ENCODE measurements at places on chromosomes 5 and 9.

- no peak for DNase-seq
These were observed 107.2 kb downstream of the NDUFS4 start for GRCh38 chr5:53667621-53668020.

DNA sequence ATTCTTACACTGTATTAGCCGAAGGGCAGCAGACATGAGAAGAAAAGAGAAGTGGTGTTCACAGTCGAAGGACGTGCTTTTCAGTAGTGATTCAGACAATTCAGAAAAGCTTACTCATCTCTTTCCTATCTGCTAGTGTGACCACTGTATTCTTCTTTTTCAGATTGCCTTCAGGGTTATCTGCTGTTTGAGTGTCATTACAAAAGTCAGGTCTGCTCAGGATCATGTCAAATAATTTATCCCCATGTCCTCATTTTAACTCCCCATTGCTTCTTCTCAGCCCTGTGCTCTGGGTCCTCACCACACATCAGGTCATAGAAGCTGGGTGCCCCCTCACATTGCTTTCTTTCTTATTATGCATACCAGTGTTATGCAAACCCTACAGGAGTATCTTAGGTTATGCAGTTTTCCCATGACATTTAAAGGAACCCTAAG, 394.0 kb downstream of the CETN3 start:
- no peak for DNase-seq

DNA sequence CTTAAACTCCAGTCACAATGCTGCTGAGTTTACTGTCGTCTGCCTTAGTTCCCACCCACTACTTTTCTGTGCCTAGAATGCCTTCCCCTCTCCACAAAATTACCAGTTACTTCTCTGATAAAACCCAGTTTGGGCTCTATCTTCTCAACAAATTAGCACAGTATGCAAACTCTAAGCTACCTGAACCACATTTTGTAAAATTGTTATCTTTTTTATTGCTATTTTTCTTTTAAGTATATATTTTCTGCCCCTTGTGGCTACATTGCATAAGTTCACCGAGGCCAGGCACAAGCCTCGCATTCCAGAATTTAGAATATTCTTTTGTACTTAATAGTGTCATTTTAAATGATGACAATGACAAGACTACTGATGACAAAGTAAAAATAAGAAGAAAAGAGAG, 60.0 kb downstream of the POU5F2 start:
- no peak for DNase-seq

DNA sequence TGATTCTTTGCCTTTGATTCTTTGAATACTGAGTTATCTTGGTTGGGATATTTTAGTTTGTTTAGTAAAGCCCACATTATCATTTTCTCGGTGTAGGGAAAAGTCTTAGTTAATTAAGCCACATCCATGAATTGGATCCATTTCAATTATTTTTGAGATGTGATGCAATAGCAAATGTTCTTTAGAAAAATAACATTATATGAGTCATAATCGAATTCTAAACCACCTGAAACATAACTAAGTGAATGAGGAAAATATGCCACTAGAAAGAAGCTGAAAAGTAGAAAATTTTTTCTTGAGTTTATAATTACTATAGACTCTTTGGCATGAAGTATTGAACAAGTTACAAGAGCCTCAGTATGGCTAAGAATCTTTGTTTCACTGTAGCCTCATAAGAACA, 17.5 kb upstream of the CCDC192 start:
- DNase-seq, result no peak

- DNase-seq, result no peak
These were observed 475.3 kb upstream of the RIOK2 start for GRCh38 chr5:97658116-97658900.

- DNase-seq, result no peak
These were observed 648.0 kb upstream of the DMAC1 start for GRCh38 chr9:8447601-8448000.

DNA sequence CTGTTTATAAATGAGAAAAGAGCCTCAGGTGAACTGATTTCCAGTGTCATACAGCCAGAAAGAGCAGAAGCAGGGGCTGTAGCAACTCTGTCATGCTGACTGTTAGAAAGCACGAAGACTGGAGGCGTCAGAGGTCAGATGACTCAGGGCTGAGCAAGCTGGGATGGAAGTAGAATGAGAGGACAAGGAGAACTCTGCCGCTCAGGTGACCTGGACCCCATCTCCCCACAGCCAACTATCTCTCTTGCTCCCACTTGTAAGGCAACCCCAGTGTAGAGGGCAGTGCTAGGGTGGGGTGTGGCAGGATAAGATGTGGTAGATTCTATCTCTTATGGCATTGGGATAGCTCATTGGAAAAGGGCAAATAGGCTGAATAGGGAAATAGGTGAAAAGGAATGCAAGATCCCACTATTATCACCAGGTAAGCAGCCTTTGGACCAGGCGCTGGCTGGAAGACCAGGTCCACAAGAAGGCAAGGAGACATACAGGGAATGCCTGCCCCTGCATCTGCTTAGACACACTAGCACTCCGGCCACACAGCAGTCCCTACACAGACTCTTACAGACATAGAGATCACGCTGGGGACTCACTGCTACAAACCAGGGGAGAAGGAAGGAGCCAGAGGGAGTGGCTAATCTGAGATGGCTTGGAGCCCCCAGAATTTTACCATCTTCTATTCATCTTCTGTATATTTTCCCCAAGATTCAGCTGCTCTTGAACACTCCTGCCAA, 21.2 kb upstream of the LOX start:
- no peak for DNase-seq

DNA sequence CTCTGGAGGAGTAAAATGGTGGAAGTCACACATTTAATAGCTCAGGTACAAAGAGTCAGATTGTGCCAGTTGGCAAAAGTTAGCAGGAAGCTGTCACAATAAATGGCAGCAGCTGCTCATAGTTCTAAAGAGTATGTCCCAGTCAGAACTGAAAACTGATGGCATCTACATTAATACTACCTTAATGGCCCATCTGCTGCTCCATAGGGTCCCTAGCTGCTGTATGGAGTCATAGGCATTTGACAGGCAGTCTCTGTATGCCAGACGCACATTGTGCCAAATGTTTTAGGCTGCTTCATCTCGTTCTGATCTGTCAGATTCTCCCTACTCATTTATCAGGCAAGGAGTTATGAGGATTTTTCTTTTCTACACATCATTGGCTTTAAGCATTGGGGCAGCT, 515.8 kb upstream of the ARRDC3 start:
- no peak for DNase-seq

DNA sequence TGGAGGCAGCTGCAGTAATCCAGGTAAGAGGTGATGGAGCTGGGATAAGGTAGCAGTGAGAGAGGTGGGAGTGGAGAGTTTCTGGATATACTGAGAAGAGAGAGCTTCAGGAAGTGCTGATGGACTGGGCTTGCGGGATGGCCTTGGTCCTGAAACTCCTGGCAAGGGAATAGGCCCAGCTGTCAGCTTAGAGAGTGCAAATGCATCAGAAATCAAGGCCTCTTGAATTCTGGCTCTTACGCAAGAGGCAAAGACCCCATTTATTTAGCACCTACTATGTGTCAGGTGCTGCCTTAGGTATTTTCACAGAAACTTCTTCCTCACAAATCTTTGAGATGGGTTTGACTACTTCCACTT, 227.2 kb upstream of the MAP3K1 start:
- no peak for DNase-seq

GRCh38 chr5:180433032-180433422, 61.2 kb upstream of the CNOT6 start:
- DNase-seq, result no peak

DNA sequence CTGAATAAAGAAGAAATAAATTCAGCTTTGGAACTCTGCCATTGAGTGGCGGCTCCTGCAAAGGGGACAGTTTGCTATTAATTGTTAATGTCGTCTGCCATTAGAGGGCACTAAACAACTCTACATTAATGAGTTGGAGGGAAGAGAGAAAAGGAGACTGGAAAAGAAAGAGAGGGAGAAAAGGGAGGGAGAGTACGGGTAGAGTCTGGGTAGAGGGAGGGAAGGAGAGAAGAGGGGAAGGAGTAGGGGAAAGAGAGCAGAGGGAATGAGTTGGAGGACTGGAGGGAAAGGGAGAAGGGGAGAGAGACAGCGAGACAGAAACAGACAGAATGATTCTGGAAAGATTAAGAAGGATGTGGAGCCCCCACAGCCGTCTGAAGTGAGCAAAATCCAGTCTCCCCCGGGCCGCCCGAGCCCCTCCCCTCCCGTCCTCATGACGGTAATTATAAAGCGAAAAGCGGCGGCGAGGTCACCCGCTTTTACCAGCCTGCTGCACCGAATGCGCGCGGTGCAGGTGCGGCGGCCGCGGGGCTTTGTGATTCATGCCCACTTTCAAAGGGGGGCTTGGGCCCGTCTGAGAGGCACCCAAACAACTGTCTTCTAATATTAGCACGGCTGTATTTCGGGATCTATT, 1.9 kb upstream of the FST start:
- peak; percentile 38 for DNase-seq

- DNase-seq, result no peak
These were observed 66.1 kb downstream of the KLHL3 start for GRCh38 chr5:137669811-137670210.

- no peak for DNase-seq
These were observed 192.5 kb upstream of the RORB start for GRCh38 chr9:74304598-74304997.

- DNase-seq, result peak; percentile 16
These were observed at the start of gene PCDHB2 for GRCh38 chr5:141094481-141095262. TSS of gene PCDHB2 (plus strand) at chr5:141094615. CDS start at chr5:141094791, 176 bp downstream.

DNA sequence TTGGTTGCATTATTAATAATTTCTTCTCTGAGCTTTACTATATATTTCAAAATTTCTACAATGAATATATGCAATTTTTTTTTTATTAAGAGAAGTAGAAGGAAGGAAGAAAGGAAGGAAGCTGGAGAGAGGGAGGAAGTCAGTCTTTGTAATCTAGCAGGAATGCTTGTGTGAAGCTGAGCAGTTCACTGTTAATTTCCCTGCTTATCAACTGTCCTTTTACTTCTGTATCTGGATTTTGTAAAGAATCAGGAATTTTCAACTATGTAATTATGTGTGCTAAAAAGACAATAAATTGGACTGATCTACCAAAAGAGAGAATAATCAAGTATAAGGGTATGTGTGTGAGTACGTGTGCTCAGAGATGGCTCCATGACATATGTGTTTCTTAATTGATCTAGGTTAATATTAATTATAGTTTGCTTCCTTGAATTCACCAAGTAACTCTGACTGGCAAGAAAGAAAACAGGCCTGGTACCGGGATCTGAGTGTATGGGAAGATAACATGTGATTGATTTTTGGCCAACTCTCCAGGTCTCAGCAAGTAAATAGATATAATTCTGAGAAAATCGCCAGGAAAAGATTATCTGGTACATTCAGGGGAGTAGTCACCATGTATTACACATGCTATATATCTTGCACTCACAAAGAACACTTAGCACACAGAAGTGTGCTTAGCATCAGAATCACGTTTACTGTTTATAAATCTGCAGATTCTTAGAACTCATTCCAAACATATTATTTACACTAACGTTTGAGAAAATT, 1758.8 kb upstream of the WWC1 start:
- DNase-seq, result no peak

DNA sequence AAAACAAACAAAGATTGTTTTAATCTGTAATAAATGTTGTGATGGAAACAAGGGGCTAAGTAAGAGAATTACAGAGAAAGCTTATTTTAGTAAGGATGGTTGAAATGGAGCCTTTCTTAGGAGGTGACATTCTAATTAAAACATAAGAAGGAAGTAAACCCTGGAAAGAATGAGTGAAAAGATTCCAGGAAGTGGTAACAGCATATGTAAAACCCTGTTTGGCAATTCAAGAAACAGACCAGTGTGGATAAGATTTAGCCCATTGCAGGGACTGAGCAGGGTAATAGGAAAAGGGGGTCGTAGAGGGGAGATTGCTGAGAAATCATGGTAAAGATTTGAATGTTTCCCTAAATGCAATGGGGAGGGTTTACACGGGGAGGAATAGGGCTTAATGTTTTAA, 21.6 kb upstream of the PIP5K1B start:
- DNase-seq, result no peak

- DNase-seq, result no peak
These were observed 1.3 kb upstream of the SH3PXD2B start for GRCh38 chr5:172455511-172456061.

- DNase-seq, result peak; percentile 86
These were observed 11.6 kb upstream of the RAB14 start for GRCh38 chr9:121213136-121213806.

DNA sequence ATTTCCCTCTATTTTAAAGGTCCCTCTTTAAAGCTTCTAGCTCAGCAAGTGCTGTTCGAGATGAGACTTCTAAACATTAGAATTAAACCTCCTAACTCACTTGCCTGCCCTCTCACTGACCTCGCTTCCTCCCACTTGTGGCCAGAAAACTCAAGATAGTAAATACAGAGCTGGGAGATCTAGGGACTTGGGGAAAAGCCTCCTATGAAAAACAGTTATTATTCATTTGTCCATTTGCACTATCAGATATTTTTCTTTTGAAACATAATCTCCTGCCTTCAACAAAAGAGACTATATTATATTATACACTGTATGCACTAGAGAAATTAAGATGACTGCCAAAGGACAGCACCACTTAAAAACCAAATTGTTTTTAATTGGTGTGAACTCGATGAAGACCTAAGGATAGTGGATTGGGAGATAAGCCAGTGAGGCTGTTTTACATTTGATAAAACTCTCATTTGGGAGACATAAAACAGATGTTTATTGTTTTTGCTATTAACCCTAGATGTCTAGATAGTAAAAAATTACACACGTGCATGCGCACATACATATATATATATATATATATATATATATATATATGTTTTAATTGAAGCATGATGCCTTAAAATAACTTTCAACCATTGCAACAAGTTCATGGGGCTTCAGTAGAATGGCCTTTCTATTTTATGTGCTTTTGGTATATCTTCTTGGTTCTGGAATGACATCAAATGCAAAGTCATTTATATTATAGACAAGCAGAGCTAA, 229.4 kb downstream of the ADAMTSL1 start:
- DNase-seq, result no peak

- no peak for DNase-seq
These were observed 16.2 kb downstream of the NSUN2 start for GRCh38 chr5:6616632-6617031.

DNA sequence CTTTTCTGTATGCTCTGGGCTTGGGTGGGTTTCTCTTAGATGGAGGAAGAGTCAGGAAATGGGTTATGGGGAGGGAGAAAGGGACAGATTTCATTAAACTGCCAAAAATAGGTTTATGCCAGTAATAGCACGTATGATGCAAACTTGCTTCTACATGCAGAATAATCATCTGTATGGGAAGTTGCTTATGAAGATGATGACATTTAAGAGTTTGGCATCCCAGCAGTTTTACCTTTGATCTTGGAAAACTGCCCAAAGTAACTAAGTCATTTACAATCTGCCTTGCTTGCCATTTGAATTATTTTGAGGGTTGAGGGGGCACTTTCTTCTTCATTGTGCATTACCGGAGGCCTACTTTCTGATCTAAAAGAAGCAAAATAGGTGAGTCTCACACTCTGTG, 282.9 kb upstream of the ANKRD55 start:
- no peak for DNase-seq

DNA sequence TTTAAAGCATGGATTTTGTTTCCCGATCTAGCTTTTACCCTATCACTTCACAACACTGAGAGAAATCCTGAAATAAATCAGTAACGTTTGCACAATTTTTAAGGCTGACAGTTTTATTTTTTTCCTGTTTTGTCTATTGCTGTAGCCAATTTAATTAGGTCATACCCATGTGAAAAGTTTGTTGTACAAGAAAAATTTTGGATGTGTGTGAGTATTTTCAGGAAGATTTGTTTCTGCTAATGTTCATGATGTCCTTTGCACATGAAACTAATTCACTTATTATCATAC, 237.8 kb downstream of the ARRDC3 start:
- no peak for DNase-seq
